T-cell (primary cell): ENCODE measurements at places on chromosomes 12 and 14.

- DNase-seq, result no peak
Observed at GRCh38 chr14:22656945-22657731, 13.0 kb upstream of the OR6J1 start.

GRCh38 chr12:56143217-56143616 is 9.2 kb upstream of the MYL6B start:
- DNase-seq, result no peak

DNA sequence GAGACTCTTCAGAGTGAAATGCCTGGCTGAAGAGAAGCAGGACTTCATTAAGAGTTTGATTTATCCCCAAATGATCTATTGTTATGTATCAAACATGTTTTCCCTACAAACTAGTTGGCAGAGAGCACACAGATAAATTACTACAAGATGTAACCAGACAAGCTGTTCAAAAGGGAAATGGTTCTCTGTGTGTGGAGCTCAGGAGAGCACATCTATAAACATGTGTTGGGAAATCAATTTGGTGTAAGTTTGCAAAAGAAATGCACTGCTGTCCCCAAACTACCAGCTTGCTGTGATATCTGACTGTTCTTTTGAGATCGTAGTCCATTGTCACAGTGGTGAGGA is 159.2 kb downstream of the PAH start:
- DNase-seq, result no peak

- DNase-seq, result no peak
Observed at GRCh38 chr14:81454572-81455218, 54.6 kb upstream of the STON2 start.

GRCh38 chr14:55513491-55513890 is 66.5 kb upstream of the KTN1 start:
- DNase-seq, result no peak

- no peak for DNase-seq
Observed at GRCh38 chr12:108063192-108063591, 65.9 kb upstream of the WSCD2 start.

GRCh38 chr14:26255213-26255612 is 342.6 kb downstream of the NOVA1 start:
- DNase-seq, result no peak

- DNase-seq, result no peak
Observed at GRCh38 chr12:51392556-51393237, 1.5 kb upstream of the GALNT6 start.

- DNase-seq, result no peak
Observed at GRCh38 chr12:32997471-32997870, 100.9 kb upstream of the PKP2 start.

GRCh38 chr12:98908866-98909265 is 263.8 kb downstream of the APAF1 start:
- no peak for DNase-seq
